Posterior vena cava (tissue), 2 donors: ENCODE measurements at places on chromosomes 11 and 22.

DNA sequence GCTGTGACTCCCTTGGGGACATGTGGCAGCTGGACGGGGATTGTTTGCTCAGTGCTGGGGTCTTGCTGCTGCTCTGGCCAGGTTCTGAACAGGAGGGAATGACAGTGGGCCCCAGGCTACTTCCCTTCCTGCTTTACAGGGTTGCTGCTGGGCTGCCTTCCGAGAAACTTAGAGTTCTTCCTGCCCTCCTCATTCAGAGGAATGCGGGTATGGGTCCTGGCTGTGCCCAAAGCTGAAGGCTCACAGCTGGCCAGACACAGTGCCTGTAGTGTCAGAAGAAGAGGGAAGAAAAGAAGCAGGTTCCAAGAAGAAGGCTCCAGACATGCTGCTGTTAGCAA, 108.3 kb upstream of the PARVA start:
- peak; percentile 68 for DNase-seq

- DNase-seq: no peak
Measured at GRCh38 chr11:116646191-116646590, 126.6 kb downstream of the BUD13 start.

DNA sequence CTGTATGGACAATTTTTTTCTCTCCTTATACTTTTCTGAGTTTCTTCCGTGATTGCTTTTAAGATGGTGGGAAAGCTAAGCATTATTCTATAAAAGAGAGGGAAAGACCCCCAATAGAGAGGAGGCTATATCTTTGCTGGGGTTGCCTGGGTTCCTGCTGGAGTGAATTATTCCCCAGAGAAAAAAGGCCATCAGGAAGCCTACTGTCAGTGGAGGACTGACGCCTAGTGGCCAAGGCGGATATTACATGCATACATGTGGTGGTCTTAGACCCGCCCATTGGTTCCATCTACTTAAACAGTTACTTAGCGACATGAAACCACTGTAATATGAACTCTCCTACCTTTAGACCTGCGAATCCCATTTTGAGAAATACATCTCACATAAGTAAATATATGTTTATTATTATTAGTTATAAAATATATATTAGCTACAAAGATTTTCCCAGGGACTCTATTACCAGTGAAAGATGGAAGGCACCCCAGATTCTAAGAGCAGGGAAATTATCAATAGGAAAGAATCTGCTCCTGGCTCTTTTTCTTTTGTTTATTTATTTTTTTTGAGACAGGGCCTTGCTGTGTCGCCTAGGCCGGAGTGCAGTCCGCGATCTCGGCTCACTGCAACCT, 15.7 kb upstream of the PGA3 start:
- DNase-seq: peak; percentile 85

DNA sequence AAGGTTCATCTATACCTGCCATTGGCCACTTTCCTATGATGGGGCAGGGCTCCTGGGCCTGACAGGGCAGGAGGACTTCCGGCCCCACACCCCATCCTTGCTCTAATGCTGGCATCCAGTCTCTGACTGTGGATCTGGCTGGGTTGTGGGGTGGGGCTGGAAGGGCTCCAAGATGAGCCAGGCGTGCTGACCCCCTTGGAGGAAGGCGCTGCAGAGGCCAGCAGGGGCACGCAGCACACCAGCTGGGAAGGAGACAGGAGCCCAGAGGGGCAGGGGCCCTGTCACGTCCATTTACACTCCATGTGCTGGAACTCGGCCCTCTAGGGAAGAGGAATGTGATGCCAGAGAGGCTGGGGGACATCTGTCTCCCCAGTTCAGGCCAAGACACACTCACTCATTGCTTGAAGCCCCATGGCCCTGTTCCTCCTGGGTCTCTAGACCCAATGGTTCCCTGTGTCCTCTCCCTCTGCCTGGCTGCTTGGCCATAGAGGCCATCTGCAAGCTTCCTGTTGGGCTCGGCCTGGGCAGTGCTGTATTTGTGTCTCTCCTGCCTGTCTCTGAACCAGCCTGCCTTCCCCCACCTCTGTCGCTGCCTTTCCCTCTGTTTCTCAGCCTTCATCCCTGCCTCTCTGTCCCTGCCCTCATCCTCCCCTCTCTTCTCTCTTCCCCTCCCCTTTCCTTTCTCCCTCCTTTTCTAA, 67.5 kb upstream of the NECTIN1 start:
- peak; percentile 34 for DNase-seq

- DNase-seq: no peak
Measured at GRCh38 chr11:9601037-9601875, 27.8 kb downstream of the WEE1 start.

GRCh38 chr22:41526830-41527799, 17.2 kb downstream of the POLR3H start:
- no peak for DNase-seq

DNA sequence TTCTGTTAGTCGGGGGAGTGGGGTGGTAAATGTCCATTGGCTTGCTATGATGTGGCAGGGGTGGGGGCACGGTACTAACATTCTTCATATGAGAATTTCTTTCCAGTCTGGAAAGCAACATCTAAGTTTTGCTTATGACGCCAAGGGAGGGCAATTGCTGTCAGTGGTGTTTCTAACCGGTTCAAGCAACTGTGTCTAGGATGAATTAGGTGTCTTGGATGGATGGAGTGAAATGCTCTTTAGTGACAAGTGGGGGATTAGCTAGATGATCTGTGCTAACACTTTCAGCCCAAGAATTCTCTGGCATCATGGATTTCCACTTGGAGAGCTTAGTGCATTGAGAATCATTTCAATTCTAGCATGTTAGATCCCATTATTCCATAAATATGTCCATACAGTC, 262.6 kb upstream of the SORL1-AS1 start:
- DNase-seq: no peak

- no peak for DNase-seq
Measured at GRCh38 chr11:12693479-12694182, 19.4 kb downstream of the TEAD1 start.

DNA sequence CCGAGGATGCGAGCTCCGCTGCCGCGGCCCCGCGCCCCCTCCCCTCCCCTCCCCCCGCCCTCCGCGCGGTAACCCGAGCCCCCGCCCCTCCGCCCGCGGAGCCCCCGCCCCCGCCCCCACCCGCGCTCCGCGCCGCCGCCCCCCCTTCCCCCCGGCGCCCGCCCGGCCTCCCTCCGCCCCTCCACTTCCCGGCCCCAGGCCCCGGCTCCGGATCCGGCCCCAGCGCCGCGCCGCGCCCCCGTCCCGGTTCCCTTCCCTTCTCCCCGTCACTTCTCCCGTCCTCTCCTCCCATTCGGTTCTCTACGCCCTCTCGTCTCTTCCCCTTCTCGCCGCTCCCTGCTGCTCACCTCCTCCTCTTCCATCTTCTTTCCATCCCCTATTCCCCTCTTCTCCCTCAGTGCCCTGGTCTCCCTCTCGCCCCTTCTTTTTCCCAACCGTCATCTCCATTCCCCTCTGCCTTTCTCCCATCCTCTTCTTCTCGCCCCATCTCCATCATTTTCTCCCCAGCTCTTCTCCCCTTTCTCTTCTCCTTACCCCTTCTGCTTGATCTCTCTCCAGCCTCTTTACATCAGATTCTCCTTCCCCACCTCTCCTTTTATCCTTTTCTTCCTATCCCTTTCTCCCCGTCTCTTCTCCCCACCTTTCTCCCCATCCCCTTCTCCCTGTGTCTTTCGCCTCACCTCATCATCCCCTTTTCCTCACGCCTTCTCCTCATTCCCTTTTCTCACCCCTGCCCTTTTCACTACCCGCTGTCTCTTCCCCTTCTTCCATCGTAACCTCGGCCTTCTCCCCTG, at the start of gene DCHS1:
TSS of gene DCHS1 (minus strand) at position 20 of the 794 bp plus-strand sequence. CDS start 14,196 bp downstream, outside the sequence.
- DNase-seq: no peak

DNA sequence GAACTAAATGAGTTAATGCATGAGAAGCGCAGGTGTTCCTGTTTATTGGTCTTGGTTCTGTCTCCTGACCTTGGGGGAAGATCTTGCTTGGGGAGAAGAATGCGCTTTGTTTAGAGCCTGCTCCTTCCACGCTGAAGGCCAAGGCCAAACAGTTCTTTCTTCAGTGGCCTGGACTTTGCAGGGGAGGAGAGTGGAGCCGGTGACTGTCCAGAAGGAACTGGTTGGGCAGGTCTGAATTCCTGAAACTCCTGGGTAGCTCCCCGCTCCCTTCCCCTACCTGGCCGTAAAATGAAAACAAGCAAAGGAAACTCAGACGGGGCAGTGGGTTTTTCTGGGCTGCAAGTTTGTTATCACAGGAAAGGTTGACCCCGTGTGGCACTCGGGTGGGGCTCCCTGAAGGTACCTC, 3.6 kb downstream of the ARHGAP8 start:
- no peak for DNase-seq

DNA sequence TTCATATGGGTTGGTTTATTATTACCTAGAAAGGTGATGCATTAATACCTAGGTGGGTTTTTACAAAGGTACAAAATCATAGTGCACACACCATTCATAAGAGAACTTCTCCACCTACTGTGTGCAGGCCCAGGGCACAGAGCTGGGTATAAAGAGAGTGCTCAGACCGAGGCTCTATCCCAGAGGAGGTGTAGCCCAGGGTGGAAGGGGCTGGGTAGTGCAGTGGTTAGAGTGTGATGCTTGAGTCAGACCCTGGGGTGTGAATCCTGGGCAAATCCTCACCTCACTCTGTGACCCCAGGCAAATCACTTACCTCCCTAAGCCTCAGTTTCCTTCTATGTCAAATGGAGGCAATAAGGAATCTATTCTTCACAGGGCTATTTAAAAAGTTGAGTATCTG, 32.2 kb downstream of the PARVG start:
- no peak for DNase-seq

DNA sequence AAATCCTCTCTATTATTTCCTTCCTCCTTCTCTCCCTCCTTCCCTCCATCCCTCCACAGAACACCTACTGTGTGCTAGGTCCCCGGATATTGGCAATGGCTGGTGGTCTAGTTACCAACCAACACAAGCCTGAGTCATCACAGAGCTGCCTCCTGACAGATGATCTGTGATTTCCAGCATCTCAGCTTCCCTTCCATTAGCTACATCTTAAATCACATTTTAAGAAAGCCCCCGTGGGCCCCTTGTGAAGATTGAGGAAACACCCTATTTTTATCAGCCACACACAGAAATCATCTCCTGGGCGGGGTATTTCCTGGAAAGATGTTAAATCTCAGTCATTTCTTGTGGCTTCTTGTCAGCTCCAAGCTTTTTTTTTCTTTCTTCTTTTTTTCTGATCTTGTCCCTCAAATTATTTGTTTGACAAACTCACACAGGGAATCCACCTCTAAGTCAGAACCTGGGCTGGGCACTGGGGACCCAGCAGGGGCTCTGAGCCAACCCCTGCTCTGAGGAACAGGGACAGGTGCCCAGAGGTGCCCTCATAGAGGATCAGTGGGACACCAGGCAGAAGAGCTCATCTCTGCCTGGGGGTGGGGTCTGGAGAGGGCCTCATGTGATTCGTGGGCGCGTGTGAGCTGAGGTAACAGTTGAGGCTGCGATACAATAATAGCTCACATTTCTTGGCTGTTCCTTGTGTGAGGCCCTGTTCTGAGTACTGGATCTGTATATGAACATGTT, 42.4 kb downstream of the CACNA1I start:
- DNase-seq: no peak

DNA sequence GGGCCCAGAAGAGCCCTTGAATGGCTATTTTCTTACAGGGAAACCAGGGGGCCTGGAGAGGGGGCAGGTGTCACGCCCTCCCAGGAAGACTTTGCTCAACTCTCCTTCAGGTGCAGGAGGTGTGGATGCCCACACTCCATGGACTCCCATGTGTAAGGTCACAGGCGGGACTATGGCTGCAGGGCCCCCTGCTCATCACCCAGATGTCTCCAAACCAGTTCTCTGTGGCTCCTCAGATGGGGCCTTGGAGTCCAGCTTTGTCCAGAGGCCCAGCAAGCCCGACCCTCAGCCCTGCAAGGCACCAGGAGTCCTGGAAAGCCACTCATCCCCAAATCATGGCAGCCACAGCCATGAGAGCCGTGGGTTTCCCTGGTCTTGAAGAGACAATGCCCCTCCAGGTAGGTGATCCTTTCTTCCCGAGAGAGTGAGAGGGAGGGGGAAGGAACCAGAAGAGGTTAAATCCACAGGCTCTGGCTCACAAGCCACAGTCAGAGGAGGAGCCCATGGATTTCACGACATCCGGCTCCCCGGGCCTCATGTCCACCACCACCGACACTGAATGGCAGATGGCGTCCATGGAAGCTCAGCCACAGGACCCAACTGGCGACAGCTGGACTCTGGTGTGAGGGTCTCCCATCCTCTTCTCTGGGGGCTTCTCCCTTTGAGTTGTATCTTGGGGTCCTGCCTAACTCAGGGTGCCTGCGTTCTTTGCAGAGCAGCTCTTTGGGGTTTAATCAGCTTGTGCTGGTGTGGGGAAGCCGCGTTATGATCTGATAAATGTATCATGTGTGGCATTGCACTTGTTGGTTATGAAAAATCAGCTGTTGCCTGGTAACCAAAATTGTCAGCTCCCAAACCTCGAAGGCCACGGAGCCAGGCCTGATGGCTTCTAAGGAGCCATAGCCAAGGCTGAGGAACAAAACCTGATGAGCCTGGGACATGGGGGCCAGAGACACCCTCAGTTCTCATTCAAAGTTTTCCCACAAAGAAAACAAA, 620.4 kb downstream of the BRD1 start:
- peak; percentile 48 for DNase-seq

- no peak for DNase-seq
Measured at GRCh38 chr22:21887841-21888240, 20.4 kb upstream of the MAPK1 start.

GRCh38 chr11:95703049-95703448, 86.5 kb downstream of the FAM76B start:
- DNase-seq: no peak

- no peak for DNase-seq
Measured at GRCh38 chr11:121630041-121630440, 177.3 kb upstream of the SORL1-AS1 start.

- peak; percentile 61 for DNase-seq
Measured at GRCh38 chr22:23047265-23047664, 23.1 kb upstream of the GNAZ start.

GRCh38 chr11:86818462-86819192, 18.3 kb downstream of the PRSS23 start:
- DNase-seq: no peak

DNA sequence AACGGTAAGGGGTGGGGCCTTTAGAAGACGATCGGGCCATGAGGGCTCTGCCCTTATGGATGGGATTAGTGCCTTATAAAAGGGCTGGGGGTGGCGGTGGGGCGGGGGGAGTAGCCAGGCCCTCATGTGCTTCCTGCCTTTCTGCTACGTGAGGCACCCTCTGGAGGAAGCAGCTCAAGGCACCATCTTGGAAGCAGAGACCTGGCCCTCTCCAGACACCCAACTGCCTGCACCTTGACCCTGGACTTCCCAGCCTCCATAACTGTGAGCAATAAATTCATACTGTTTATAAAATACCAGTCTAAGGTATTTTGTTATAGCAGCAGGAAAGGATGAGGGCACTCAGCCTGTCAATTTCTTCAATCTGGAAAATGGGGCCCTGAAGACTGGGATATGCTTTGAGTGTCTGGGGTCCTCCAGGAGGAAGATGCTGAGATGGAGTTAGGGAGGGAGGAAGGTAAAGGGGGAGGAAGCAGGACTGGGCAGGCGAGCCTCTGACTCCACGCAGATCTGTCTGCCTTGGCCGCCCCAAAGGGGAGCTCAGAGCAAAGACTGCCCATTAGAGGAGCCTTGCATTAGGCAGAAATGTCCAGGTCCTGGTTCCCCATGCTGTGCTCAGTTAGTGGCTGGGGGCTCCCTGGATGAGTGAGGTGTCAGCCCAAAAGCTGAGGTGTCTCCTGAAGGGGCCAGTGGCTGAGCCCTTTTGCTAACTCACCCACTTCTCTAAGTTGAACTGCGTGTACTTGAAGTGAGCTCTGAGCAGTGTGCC, 5.3 kb downstream of the CABP2 start:
- peak; percentile 64 for DNase-seq
